Fibroblast of mammary gland (primary cell): ENCODE measurements at places on chromosomes 3 and 15.

DNA sequence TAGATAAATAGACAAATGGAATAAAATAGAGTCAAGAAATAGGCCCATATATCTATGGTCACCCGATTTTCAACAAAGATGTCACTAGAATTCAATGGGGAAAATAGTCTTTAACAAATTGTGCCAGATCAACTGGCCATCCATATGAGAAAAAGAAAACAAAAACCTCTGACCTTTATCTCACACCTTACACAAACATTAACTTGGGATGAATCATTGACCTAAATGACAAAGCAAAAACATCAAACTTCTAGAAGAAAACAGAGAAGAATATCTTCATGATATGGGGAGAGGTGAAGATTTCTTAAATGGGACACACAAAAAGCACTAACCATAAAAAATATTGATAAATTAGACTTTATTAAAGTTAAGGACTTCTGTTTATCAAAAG, 31.9 kb downstream of the ITGA11 start:
- DNase-seq: no peak

DNA sequence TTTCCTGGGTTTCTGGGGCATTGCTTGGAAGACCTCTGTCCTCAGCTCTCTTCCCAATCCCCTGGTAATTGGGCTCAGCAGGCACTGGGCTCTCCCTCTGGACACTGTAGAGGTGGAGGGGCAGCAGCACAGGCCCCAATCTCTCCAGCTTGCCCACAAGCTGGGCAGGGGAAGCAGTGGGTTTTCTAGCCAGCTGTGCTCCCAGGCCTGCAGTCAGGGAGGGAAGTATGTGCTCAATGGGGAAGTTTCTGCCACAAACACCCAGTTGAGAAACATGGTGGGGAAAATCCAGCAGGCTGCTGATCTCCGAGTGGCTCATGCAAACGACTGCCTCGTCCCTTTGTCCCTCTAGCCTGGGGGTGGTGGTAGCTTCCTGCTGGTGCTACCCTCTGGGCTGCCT, 12.8 kb upstream of the RFT1 start:
- no peak for DNase-seq

- peak; percentile 21 for DNase-seq
Measured at GRCh38 chr15:38085931-38086568, 151.6 kb downstream of the TMCO5A start.

DNA sequence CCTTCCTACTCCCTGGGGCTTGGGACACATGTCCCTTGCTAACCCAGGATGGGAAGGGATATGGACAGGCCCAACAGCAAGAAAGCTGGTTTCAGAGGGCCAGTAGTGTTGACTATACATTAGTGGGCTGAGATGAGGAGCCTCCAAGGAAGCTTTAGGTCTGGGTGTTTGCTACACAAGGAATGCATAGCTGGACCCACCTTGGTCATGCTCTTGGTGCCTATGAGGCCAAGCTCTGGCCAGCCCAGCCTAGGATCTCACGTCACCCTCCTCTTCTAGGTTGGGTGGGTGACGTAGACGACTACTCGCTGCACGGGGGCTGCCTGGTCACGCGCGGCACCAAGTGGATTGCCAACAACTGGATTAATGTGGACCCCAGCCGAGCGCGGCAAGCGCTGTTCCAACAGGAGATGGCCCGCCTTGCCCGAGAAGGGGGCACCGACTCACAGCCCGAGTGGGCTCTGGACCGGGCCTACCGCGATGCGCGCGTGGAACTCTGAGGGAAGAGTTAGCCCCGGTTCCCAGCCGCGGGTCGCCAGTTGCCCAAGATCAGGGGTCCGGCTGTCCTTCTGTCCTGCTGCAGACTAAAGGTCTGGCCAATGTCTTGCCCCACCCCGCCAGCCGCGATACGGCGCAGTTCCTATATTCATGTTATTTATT, 653 bp upstream of the WDR6 start:
- peak; percentile 51 for DNase-seq

- DNase-seq: no peak
Measured at GRCh38 chr3:44045476-44046275, 196.0 kb upstream of the TOPAZ1 start.

DNA sequence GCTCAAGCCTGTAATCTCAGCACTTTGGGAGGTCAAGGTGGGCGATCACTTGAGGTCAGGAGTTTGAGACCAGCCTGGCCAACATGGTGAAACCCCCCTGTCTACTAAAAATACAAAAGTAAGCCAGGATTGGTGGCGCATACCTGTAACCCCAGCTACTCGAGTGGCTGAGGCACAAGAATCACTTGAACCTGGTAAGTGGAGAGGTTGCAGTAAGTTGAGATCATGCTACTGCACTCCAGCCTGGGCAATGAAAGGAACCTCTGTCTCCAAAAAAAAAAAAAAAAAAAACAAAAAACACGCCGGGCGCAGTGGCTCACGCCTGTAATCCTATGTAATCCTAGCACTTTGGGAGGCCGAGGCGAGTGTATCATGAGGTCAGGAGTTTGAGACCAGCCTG, 18.9 kb upstream of the AP4E1 start:
- no peak for DNase-seq

DNA sequence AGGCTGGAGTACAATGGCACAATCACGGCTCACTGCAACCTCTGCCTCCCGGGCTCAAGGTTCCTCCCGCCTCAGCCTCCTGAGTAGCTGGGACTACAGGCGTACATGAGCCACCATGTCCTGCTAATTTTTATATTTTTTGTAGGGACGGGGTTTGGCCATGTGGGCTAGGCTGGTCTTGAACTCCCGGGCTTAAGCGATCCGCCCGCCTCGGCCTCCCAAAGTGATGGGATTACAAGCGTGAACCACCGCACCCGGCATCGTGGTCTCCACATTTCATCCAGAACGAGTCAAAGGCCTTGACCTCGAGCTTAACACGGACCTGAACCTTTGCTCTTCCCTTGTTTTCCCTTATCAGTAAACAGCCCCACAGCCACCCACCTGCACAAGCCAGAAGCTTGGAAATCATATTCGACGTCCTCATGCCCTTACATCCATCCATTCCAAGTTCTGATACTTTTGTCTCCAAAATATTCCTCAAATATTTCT, 1.4 kb upstream of the PTPN23 start:
- no peak for DNase-seq
